Stimulated activated CD8-positive, alpha-beta memory T cell treated with anti-CD3 and anti-CD28 coated beads, Interleukin-2, amount 100 ng/mL, for 1 hour (primary cell): ENCODE measurements at places on chromosomes 1 and 21.

- DNase-seq = no peak
These were observed 152.2 kb upstream of the LMO4 start for GRCh38 chr1:87176514-87176913.

GRCh38 chr1:145891587-145892485, 6.2 kb upstream of the ANKRD35 start:
- DNase-seq = peak; percentile 24

DNA sequence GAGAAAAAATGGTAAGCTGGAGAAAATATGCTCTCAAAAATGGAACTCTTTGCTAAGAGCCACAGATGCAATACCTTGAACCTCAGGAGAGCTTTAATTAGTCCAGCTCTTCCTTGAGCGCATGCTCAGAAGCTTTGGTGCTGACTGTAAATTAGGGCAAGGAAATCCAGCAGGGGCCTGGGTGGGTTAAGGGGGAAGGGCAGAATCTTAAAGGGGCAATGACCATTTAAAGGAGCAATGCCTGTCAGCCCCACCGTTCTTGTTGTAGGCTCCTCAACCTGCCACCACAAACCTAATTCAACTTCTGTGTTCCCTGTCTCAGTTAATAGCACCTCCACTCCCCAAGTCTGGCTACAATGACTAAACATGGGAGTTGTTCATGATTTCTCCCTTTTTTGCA, 6.8 kb upstream of the SLC22A15 start:
- DNase-seq = no peak

- DNase-seq = no peak
These were observed 838.9 kb downstream of the USP25 start for GRCh38 chr21:16568661-16569060.

DNA sequence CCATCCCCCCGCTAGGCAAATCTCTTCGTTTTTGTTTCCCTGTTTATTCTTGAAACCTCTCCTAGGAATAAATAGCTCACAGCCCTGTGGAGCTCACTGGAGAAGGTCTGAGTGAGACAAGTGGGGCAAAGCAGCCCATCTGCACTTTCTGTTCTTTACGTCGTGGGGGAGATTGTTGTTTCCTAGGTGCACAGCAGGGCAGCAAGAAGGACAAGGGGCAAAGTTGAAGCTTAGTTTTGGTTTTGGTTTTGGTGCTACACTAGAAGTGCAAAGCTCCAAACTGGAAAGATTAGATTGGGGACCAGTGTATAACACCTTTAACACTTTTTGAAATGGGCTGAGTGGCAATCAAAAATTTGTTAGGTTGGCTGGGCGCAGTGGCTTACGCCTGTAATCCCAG, 76.6 kb downstream of the GPR88 start:
- no peak for DNase-seq

GRCh38 chr21:34812504-34813265, 143.9 kb downstream of the CLIC6 start:
- DNase-seq = no peak

DNA sequence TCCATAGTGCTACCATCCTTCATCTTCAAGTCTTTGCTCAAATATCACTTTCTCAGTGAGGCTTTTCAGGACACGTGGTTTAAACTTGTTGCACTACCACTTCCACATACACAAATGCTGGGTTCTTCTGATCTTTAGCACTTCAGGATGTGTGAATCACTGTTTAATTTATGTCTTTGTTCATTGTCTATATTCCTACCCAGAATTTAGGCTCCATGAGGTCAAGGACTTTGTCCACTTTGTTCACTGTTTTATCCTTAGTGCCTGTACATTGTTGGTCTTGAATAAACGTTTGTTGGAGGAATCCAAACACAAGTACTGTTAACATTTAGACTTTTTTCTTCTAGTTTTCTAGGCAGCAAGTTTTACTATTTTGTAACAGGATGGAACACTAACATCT, 42.6 kb upstream of the RALGPS2 start:
- no peak for DNase-seq

- no peak for DNase-seq
These were observed 179.2 kb upstream of the FMN2 start for GRCh38 chr1:239912471-239912870.

DNA sequence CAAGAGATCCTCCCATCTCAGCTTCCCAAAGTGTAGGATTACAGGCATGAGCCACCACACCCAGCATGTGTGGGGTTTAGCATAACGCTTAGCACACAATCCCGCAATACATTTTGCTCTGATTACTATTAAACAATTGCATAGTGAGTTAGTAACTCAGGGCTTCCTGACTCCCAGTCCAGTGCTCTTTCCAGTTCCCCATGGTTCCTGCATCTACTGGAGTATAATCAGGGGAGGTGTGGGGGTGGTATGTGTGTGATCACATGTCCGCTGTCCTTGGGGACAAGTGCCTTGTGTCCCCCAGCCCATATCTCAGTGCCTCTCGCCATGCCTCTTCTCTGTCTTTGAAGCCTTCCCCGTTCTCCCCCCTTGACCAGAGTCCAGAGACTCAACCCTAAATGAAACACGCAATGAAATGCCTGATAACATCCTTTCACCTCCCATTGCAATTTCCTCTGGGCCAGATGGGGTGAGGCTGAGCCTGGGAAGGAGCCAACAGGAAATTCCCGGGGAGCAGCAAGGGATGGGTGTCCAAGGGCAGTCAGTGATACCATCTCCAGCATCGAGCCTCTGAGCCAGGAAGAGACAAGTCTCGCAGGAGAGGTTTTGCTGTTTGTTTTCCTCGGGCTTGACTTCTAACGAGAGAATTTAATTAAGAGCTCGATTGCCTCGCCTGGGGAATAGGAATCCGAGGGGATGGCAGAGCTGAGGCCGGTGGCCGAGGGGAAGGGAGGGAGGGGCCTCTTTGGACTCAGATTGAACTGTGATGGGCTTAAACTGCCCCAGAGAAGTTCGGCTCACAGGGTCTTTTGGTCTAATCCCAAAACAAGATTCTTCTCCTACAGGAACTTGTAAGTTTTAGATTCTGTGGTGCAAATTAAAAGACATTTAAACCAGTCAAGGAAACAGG, 7.7 kb upstream of the HTR1D start:
- DNase-seq = no peak

DNA sequence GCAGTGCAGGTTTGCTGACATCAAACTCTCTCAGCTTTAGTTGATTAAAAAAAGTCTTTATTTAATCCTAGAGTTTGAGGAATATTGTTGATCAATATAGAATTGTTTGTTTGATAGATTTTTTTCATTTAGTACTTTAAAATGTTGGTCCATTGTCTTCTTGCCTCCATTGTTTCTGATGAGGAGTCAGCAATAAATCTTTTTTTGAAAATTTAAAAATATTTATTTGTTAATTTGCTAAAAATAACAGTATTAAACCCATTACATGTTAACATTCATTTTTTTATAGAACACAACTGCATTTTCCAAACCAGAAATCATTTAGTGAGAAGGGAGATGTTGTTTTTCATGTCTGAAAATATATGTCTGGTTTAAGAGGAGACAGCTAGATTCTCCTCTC, 173.8 kb upstream of the USP24 start:
- DNase-seq = no peak

DNA sequence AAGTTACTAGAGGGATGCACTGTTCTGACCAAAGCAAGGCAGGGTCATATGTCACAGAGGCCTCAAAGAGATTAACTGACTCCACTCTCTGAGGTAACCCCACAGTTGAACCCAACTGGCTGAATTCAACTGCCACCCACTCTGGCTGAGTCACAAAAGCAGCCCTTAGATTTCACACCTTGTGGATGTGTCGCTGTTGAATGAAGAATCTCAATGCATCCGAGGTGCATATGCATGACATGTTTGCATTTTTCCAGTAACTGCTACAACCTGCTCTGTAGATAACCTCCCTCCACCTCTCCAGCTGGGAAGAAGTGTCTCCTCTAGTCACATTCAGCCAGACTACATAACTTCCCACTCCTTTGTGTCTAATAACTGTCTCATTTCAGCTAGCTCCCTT, 27.9 kb upstream of the KIF21B start:
- DNase-seq = no peak

DNA sequence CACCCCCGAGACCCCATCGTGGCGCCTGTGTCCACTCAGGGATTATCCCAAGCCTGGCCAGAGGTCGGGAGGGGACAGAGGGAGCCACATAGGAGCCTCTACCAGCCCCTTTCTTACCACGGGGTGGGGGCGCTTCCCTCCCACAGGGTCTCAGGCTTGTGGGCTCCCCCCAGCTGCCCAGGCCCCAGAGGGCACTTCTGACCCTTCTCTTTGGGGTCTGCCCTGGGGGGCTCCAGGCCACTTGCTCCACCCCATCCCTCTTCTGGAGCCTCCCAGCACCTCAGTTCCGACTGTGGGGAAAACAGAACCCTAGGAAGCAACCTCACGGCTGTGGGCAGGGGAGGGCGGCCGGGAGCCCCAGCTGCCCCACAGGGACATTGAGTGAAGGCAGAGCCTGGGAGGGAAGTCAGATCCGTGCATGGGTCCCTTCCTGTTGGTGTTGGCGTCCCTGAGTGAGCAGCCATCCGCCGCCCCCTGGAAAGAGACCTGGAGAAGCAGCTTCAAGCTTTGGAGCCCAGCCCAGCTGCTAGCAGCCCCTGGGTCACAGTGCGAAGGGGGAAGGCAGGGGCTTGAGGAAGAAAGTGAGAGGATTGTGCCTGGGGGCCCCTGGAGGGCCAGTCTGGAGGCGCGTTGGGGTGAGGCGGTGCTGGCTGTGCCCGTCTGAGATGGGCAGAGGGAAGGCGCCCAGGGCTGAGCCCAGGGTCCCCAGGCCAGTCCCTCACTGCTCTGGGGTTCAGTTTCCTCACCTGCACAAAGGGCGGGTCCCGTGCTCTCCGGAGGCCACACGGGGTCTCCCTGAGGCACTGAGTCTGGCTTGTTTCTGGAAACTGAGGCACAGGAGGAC, 22.1 kb downstream of the RRP1 start:
- DNase-seq = no peak

DNA sequence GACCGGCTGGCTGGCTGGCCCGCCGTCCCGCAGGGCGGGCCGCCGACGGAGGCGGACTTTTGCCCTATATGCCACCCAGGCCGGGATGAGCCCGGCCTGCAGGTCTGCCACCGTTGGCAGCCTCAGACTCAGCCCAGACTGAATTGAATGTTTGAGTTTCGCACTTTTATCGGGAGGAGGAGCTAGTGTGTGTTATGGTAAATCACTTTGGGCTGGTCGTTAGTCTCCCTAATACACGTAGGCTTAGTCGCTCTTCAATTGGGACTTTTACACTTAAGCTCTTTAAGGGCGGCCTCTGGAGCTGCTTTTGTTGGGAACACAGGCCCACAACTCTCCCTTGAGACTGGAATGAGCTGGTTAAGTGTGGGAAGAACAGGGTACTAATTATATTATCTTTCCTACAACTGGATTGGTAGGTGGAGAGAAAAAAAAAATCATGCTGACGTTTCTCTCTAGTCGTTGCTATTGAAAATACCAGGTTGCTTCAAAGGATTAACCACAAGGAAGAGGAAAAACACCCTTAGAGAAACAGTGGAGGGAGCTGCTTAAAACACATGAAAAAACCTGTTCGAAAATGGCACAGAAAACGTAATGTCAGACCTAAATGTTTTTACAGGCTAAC, 1.4 kb upstream of the IRF2BP2 start:
- DNase-seq = no peak

DNA sequence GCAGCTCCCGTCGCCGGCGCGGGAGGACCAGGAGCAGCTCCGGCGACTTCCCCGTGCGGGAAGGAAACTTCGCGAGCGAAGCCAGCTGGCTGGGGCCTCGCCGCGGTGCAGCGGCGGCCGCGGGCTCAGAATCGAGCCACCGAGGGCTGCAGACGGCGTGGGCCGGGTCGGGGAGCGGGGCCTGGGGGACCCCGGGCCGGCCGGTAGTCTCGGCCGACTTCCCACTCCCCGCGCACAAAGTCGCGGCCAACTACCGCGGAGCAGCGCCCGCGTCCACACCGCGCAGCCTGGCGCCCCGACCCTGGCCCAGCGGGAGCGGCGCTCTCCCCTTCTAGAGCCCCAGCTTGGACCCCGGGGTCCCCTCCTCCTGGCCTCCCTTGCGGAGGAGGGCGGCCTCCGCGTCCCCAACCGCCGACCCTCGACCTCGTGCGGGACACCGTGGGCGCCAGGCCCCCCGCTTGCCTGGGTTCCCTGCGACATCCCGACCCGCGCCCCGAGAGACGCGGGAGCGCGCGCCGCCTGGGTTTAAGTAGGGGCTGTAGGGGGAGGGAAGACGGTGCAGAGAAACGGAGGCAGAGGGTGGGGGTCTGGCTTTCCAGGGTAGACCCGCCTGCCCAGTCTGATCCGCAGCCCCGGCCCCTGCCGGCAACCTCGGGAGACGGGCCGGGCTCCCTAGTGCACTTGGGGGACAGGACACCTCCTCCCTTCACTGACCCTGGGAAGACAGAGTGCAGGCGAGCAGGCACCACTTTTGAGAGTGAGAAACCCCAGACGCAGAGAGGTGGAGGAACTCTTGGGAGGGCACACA, 4.7 kb downstream of the PRDM16 start:
- no peak for DNase-seq

- DNase-seq = no peak
These were observed 13.8 kb downstream of the VASH2 start for GRCh38 chr1:212964102-212964501.

- no peak for DNase-seq
These were observed 20.5 kb downstream of the TEX38 start for GRCh38 chr1:46691997-46692790.

- DNase-seq = no peak
These were observed 42.1 kb upstream of the DIP2A start for GRCh38 chr21:46416551-46416950.

DNA sequence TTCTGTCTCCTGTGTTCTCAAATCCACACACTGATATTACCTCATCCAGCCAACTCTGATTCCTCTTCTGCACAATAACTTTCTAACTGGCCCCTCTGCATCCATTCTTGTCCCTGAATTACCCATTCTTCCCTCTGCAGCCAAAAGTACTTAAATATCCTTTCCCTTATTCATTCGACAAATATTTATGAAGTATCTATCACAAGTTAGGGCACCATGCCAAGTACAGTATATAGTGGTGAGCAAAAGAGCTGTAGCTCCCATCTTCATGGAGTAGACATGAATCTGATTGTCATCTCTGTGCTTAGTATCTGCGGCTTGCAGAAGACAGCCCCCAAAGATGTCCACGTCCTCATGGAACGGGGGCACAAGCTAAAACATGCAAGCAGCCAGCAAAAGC, 316.8 kb downstream of the SETD4 start:
- DNase-seq = no peak

DNA sequence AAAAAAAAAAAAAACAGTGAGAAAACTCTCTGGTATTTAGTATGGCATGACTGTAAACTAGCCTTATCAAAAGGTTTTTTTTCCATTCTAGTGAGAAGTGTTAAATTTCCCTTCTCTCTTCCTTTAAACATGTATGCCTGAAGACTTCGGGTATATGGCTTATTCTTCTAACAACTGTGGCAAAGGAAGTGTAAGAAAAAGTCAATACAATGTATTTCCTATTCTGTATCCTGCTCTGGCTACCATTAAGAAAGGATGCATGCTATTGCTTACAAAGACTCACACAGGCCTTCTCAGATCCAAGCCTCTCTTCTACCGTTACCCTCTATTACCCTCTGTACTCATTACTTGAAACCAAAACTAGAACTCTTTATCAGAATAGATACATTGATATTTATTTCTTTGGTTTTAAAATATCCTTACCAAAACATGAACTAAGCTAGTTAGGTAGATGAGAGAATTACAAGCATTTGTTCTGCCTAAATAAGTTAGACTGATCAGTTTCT, 8.4 kb downstream of the CEPT1 start:
- no peak for DNase-seq

- no peak for DNase-seq
These were observed 48.0 kb downstream of the DYRK1A start for GRCh38 chr21:37414292-37415253.

GRCh38 chr1:59705466-59706302, 109.1 kb upstream of the HOOK1 start:
- no peak for DNase-seq
